Suppressor macrophage treated with lipopolysaccharide for 4 hours (primary cell): ENCODE measurements at places on chromosomes 13 and 19.

- no peak for DNase-seq
Measured at GRCh38 chr13:91291078-91291477, 56.4 kb upstream of the MIR17HG start.

DNA sequence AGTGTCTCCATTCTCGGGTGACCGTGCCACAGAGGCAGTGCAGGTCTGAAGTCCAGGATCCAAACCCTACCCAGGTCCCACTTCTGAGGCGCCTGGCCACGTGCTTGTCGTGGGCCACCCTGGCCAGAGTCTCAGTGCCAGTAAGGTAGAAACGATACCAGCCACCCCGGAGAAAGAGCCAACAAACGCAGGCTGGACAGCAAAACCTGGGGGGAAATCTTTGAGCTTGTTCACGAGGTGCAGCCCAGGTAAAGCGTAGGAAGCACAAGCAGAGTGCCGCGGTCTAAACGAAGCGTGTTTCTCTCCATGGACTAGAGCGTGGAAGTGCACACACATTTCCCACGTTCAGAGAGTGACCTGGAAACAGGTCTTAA, 95.6 kb downstream of the ATP11A start:
- no peak for DNase-seq

GRCh38 chr13:55664178-55664577, 1476.5 kb upstream of the PRR20A start:
- DNase-seq: no peak

DNA sequence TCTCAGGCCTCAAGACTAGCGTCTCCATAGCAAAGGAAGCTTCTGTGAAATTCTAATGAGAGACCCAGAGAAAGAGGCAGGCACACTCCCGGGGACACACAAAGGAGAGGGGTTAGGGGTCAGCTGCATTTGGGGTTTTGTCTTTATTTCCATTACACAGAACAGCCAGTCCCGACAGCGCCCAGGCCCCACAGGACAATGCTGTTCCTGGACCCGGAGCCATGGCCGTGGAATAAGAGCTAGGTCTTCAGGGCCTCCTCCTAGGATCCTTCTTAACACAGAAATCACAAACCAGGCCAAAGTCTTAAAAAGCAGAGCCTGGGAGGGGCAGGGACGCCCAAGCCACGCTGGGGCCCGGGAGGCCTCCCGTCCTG, 22.8 kb downstream of the KCTD15 start:
- DNase-seq: no peak

- DNase-seq: no peak
Measured at GRCh38 chr13:44872751-44873150, 116.5 kb downstream of the NUFIP1 start.

- DNase-seq: no peak
Measured at GRCh38 chr13:87975035-87975434, 303.9 kb downstream of the SLITRK5 start.
